ENCODE measurements at places on chromosomes 2 and 18.

DNA sequence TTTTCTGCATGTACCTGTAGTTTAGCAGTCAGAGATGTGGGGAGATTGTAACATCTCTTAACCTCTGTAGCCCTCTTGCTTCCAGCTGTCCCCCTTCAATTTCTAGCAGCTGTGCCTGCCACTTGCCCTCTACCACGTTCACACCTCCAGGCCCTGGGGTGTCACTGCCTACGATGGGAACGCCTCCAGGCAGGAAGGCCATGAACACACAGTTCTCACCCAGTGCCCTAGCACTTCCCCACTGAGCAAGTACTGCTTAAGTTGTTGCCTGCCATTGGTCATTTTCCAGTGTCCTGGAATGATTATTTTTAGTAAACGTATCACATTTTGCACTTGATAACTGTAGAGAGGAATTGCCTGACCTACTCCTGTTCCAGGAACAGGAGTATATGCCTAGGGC, 77.1 kb upstream of the B3GNT7 start:
- DNase-seq: no peak

DNA sequence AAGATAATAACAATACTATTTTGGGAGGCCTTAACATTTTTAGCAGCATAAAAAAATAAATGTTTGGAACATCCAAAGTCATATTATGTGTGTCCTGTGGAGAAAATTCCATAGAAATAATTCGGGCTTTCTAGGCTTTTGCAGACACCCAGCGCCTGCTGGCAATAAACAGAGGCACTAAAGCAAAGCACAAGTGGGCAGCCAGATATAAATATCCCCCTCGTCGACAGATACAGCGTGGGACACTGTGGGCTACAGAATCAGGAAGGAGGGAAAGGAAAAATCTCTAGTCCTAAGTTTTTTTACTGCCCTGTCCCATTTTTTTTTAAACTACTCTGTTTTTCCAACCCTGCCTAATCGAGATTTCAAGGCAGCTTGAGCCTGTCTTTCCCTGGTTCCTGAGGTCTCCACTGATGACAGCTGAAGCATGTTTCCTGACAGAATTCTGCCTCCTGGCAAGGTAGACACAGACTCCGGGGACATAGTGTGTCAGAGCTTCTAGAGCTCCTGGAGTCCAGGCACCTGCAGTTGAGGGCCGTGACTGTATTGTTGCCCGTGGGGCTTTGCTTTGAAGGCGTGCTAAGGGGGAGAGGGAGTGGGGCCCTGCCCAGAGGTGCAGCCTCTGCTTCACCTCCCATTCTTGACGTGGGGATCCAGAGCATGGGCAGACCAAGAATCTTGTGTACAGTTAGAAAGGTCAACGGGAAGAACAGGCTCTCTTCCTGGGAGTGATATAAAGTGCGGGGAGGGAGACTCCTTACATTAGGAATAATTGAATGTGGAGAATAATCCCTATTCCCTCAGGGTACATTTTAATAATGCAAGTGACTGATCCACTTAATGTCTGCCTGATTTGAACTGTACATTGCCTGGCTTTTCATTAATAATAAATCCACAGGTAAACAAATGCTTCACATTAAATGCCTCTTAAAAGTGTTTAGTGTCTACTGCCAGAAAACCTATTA, 232.3 kb downstream of the DCC start:
- DNase-seq: no peak

GRCh38 chr2:39728941-39729351, 50.1 kb downstream of the THUMPD2 start:
- DNase-seq: no peak

DNA sequence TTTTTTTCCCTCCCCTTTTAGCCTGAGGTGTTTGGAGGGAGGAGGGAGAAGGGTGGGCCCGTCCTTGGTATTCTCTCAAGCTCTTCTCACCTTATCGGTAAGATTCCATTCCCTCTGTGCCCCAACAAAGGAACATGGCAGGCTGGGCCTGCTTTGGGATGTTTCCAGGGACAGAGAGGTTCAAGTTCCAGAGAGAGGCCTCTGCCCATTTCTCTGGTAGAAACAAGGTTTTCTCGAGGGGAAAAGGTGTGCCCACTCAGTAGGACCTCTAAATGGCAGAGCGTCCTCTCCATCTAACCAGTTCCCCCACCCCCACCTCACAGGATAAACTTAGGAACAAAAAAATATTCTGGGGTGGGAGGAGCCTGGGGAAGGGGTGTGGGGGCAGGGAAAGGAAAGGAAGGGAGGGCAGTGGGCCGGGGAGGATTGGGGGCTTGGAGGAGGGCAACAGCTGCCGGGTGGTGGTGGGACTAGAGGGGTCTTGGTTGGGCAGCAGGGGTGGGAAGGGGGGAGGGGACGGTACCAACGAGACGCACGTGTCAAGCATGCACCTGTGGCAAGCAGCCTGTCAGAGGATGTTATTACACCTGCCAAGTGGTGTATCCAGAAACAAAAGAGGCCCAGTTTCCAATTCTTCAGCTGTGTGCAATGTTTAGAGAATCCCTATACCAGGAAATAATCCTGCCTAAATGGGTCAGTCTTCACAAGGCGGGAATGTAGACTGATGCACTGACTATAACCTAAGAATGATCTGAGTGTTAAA, 2.1 kb downstream of the PCBP1 start:
- no peak for DNase-seq

DNA sequence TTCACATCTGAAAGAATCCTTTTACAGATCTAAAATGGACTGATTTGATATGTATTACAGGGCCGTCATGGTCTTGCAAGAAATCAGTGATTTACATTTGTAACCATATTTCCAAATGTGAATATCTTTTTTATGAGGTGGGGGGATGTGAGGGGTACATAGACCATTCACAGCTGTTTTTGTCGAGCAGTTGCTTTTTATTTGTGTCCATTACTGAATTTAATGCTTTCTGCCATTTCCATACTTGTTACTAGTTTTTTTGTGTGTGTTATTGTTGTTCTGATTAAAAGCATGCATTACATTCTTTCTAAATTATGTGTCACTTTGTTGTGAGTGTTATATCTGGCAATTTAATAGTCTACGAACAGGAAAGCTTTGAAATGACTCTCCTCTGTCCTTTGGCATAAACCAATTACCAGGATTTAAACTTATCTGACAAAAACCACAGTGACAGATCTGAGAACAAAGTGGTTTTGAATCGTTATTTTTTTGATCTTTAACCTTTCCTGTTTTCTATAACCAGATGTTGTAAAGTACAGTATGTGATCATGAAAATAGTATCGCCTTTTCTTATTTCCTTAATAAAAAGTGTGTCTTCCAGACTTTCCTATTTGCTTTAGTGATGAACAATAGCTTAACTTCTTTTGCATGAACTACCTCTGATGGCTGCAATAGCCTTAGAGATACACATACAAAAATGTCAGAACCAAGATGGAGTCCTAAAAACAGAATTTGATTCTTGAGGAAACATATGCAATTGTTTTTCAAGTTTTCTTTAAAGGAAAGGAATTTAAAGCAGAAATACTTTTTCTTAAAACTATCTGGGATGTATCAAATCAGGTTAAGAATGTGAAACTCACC, 354.2 kb upstream of the ACVR2A start:
- no peak for DNase-seq

DNA sequence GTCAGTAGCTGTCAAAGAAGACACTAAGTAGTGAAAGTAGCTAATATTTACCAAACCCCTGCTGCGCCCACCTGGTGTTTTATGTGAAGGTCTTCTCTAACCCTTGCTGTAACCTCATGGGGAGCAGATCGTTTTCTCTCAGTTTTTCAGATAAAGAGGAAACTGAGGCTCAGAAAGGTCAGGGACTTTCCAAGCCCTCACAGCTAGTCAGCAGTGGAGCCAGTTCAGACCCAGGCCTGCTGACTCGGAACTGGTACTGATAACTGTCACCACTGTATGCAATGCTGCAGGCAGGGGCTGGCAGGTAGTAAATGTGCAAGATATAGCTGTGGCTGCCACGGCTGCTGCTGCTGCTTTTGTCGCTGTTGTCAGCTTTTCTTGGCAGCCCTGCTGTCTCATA, 69.1 kb downstream of the LRRFIP1 start:
- DNase-seq: no peak

- no peak for DNase-seq
These were observed 137.1 kb downstream of the LCLAT1 start for GRCh38 chr2:30584116-30584515.

DNA sequence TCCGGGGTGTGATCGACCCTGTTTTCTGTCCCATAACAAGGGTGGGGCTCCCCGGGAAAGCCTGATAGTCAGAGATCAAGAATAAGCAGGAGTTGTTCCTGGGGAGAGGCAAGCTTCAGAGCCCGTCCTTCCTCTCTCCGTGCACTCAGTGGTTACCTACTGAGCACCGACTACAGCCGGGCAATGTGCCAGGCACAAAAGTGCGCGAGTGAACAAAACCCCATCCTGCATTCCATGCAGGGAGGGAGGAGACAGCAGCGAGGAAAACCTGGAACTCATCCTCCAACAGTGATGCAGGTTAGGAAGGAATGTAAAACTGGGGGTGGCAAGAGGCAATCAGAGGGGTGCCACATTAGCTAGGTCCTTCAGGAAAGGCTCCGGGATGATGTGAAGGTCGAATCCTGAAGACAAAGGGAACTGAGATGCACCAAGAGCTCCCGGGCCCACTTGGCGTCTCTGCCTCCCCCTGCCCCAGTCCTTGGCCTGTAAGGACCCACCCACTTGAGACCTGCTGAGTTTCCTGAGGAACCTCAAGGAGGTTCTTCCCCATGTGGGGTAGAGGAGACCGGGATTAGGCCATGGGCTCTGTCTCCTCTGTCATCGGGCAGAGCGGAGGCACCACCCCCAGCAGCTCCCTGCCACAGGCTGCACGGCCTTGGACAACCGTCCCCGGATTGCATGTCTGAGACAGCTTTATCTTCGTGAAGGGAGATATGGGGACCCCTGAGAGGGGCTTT, 198.2 kb downstream of the NDUFA10 start:
- no peak for DNase-seq

DNA sequence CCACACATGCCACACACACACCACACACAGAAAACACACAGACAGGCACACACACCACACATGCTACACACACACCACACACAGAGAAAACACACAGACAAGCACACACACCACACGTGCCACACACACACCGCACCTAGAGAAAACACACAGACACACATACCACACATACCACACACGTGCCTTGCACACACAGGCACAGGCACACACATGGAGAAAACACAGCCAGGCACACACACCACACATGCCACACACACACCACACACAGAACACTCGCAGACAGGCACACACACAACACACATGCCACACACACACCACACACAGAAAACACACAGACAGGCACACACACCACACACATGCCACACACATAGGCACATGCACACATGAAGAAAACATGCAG, 242.1 kb upstream of the MYT1L start:
- DNase-seq: no peak

GRCh38 chr18:22214731-22215528, 45.5 kb downstream of the GATA6 start:
- no peak for DNase-seq

- DNase-seq: peak; percentile 8
These were observed 42.1 kb upstream of the GALR1 start for GRCh38 chr18:77207540-77207939.

DNA sequence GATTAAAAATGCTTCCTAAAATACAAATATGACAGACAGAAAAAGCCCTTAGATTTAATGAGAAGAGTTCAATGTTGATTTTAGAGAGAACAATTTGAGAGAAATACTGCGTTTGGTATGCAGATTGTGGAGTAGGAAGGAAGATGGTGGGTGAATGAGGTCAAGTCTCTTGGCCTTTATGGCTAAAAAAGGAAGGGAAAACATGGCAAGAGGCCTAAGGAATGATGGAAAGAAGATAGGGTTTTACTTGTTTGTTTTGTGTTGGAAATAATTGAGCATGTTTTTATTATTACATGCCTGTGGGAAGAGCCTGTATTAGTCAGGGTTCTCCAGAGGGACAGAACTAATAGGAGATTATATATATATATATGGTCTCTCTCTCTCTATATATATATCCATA, 318.1 kb downstream of the TRIB2 start:
- DNase-seq: no peak

GRCh38 chr2:225309516-225309915, 90.0 kb upstream of the NYAP2 start:
- no peak for DNase-seq

DNA sequence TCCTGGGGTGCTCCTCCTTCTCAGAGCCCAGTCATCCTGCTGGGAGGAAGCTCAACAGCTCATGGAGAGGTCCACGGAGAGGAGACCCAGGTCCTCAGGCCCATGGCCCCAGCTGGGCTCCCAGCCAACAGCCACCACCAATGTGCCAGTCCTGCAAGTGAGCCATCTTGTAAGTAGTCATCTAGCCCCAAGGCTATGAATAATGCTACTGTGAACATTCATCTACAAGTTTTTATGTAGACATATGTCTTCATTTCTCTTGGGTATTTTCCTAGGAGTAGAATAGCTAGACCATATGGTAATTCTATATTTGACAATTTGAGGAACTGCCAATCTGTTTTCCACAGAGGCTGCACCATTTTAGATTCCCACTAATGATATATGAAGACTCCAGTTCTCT, 166.1 kb downstream of the MTCL1 start:
- DNase-seq: no peak

GRCh38 chr2:10392951-10393639, 55.0 kb downstream of the ODC1 start:
- DNase-seq: no peak

Measured in thoracic aorta (tissue), 2 donors.